ENCODE measurements at places on chromosomes 16 and 17. TPM values are rescaled to one million over a fixed set of nuclear protein-coding genes. Genes with fewer than 3 reads are reported as not detected.

DNA sequence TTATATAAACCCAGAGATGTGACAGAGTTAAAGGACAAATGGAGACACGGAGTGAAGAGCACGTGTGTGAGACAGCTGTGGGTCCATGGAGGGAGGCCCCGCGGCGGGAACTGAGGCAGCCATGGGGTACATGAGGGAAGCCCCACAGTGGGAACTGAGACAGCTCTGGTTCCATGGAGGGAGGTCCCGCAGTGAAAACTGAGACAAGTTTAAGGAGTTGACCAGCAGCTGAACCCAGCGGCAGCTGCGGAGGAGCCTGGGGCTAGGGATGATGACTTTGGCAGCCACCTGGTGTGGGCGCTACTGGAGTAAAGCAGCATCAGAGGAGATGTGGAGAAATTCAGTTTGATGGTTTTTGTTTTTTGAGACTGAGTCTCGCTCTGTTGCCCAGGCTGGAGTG, 185.1 kb downstream of the RPTOR start:
- H3K27me3 ChIP-seq = peaks cover 13% of the 10 kb centered on the region
- DNase-seq = no peak
- H3K36me3 ChIP-seq = peaks cover 5% of the 10 kb centered on the region
- no peak overlapping the region for H3K4me3 ChIP-seq
- H3K4me1 ChIP-seq = peaks cover 21% of the 10 kb centered on the region

- H3K4me3 ChIP-seq = no peak overlapping the region
- no peak for DNase-seq
- peaks cover 6% of the 10 kb centered on the region for H3K36me3 ChIP-seq
- H3K4me1 ChIP-seq = peaks cover 34% of the 10 kb centered on the region
These were observed 35.8 kb downstream of the ST3GAL2 start for GRCh38 chr16:70402916-70403659.

- peaks cover 2% of the 10 kb centered on the region for H3K27me3 ChIP-seq
- no peak overlapping the region for H3K27ac ChIP-seq
- DNase-seq = no peak
These were observed 124.7 kb upstream of the NOG start for GRCh38 chr17:56468840-56469239.

DNA sequence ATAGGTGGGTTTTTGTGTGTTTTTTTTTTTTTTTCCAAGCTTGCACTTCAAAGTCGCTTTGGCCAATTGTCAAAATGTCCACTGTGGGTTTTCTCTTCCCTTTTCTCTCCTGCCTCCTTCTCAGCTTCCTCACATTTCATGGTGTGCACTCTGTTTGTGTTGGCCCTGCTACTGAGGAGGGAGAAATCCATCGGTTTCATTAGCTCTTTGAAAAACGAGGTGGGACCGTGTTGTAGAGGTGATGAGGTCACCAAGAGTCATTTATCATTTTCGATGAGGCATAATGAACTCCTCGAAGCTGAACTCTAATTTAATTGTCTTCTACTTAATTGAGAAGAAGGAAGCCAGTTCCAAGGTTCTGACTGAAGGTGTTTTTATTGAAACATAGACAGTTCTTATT, 174.4 kb upstream of the TOX3 start:
- DNase-seq = no peak
- no peaks in the 10 kb centered on the region for H3K36me3 ChIP-seq
- H3K27me3 ChIP-seq = no peaks in the 10 kb centered on the region
- H3K4me1 ChIP-seq = no peaks in the 10 kb centered on the region

DNA sequence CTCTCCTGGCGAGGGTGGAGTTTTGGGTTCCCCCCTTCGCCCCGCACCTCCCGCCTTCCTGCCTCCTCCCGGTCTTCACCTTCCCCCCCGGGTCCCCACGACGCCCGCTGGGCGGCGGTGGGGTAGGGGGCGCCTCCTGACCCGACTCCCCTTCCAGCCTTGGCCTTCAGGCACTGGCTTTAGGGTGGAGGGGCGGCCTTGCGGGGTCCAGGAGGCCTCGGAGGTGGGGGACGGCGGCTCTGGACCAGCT, 2.4 kb downstream of the SLC16A3 start:
- H3K27me3 ChIP-seq = peaks cover 3% of the 10 kb centered on the region
- H3K4me1 ChIP-seq = peaks cover 5% of the 10 kb centered on the region
- no peak for DNase-seq
- no peaks in the 10 kb centered on the region for H3K36me3 ChIP-seq

- H3K4me1 ChIP-seq = peaks cover 19% of the 10 kb centered on the region
- no peak overlapping the region for H3K4me3 ChIP-seq
- no peaks in the 10 kb centered on the region for H3K27me3 ChIP-seq
- H3K36me3 ChIP-seq = no peaks in the 10 kb centered on the region
- no peak overlapping the region for H3K27ac ChIP-seq
These were observed 67.9 kb upstream of the MARCHF10 start for GRCh38 chr17:62876063-62876462.

DNA sequence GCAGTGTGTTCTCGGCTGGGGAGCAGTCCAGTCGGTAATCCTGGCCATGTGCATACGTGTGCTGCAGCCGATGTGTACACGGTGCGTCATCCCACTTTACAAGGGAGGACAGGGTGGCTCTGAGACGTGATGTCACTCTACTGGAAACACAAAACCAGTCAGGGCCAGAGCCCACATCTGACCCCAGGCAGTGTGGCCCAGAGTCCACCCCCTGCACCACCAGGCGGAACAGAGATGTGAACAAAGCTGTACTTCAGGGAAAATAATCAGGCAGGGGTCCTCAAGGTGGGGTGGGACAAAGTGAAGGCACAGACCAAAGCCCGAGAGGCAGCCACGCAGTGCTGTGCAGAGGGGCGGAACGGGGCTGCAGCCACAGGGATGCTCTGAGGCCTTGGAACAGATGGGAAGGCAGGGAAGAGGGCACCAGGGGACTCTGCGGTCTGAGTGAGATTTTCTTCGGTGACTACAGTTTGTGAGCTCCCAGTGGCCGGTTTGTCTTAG, 181.5 kb downstream of the ZNF423 start:
- H3K36me3 ChIP-seq = peaks cover 15% of the 10 kb centered on the region
- H3K27ac ChIP-seq = no peak overlapping the region
- H3K4me1 ChIP-seq = no peaks in the 10 kb centered on the region
- peaks cover 2% of the 10 kb centered on the region for H3K27me3 ChIP-seq

- peaks cover 8% of the 10 kb centered on the region for H3K36me3 ChIP-seq
- H3K4me1 ChIP-seq = peaks cover 18% of the 10 kb centered on the region
- no peak overlapping the region for H3K27ac ChIP-seq
- H3K4me3 ChIP-seq = no peak overlapping the region
These were observed 114.7 kb downstream of the C16orf78 start for GRCh38 chr16:49488336-49488735.

GRCh38 chr16:67030221-67030962, 1.4 kb downstream of the CBFB start:
- peak overlapping the region; percentile 52 for H3K27ac ChIP-seq
- no peak for DNase-seq
- H3K36me3 ChIP-seq = no peaks in the 10 kb centered on the region
- peak overlapping the region; percentile 95 for H3K4me3 ChIP-seq

GRCh38 chr16:819336-820043, 19.0 kb upstream of the GNG13 start:
- no peak overlapping the region for H3K27ac ChIP-seq
- no peaks in the 10 kb centered on the region for H3K4me1 ChIP-seq
- no peak for DNase-seq
- H3K4me3 ChIP-seq = no peak overlapping the region
- no peaks in the 10 kb centered on the region for H3K27me3 ChIP-seq

Gene TBC1D28
- total RNA-seq = not detected

Gene SOX9
- total RNA-seq = 5.1 TPM

Gene SECTM1
- not detected for total RNA-seq

Gene SMPD3
- not detected for total RNA-seq

Measured in endothelial cell (in vitro differentiated cells).